ENCODE measurements at places on chromosomes 16 and 17.

DNA sequence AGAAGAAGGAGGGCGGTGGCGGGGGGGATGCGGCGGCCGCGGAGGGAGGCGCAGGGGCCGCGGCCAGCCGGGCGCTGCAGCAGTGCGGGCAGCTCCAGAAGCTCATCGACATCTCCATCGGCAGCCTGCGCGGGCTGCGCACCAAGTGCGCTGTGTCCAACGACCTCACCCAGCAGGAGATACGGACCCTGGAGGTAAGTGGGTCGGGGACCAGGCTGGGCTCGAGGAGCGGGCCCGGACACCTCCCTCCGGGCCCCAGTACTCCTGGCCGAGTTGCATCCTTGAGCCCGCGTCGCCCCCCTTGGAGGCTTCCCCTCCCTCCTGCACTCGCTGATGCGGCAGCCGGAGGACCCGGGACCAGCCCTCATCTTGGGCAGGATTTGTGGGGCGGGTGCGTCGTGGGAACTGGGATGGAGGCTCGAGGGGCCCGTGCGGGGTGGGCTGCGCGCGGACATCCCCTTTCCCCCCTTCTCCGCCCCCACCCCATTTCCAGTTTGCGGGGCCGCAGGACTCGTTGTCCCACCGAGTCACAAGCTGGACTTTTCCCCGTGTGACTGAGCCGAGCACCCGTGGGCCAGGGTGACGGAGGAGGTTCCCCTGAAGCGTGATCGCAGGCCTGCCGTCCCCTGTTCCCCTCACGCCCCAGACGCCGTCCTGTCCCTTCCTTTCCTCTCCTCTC, 572 bp downstream of the KSR1 start:
- no peak for DNase-seq

DNA sequence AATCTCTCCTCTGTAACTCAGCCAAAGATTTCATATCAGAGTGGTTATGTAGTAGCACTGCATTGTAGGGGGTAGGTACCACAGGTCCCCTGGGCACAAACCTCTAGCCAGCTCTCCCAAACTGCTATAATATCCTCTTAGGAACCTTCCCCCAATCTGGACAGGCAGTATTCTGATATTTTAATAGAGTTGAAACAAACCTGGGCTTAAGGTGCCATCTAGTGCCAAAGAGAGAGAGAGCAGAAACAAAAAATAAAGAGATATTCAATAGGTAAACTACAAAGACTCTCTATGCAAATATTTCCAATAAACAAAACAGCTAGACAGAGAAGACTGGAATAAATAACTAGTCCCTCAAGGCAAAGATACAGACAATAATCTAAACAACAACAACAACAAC, 1070.0 kb downstream of the CDH11 start:
- DNase-seq: no peak

DNA sequence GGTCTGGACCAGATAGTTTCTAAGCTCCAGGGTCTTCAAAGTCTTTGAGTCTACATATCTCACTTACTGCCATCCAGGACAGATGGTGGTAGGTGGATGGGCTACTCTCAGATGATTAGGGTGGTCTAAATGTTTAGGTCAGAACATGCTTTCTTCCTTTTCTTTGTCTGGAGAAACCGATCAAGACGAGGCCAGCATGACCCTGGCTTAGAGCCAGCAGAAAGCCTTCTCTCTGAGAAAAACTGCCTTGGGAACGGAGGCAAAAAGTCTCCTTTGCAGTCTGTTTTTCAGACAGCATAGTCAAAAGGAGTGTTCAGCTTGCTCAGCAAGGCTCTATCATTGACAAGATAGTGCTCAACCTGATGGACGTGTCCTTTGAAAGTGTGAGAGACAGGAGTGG, 48.8 kb downstream of the SPACA3 start:
- no peak for DNase-seq

DNA sequence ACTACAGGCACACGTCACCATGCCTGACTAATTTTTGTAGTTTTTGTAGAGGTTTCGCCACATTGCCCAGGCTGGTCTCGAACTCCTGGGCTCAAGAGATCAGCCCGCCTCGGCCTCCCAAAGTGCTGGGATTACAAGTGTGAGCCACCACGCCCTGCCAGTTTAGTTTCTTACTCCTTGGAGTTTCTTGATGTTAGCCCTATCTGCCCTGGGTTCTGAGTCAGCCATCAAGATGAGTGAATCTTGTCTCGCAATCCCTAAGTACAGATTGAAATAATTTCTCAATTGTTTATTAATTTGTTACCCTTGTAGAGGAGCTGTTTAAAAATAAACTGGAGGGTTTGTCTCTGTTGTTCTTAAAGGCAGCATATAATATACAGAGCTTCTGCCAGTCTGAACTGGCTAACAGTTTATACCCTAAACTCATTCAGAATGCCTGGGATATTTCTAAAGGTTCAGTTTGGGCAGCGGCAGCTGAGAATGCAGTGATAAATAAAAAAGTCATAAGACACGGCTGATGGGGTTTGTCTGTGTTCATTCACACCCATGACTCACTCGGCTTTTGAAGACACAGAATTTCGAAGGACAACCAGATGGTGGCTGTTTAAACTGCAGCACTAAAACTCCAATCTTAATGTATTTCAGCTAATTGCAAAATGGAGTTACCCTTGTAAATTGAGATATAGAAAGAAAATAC, 39.6 kb downstream of the GPRC5B start:
- DNase-seq: no peak

- DNase-seq: no peak
These were observed 150.3 kb downstream of the CCDC182 start for GRCh38 chr17:57594767-57595166.

- no peak for DNase-seq
These were observed 154.4 kb downstream of the CLEC16A start for GRCh38 chr16:11098601-11099390.

DNA sequence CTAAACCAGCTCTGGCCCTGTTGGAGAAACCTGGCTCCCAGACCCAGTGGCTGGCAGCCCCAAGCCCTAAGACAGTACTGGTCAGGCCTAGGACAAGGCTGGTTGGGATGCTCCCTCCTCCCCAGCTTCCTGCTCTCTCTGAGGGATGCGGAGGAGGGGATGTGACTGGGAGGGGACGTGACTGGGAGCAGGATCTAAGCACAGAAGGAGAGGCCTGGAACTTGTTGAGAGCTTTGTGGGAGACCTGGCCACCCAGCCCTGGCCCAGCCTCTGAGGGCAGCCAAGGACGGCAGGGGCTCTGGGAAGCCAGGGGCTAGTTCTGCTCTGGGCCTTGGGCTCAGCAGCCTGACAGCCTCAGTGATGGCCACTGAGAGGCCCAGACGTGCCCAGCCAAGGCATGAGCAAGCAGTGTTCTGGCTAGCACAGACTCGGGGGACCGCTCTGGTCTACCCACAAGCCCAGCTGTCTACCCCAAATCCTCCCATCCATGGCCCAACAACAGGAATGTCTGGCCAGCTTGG, 22.8 kb downstream of the ATP6V0D1 start:
- DNase-seq: no peak

DNA sequence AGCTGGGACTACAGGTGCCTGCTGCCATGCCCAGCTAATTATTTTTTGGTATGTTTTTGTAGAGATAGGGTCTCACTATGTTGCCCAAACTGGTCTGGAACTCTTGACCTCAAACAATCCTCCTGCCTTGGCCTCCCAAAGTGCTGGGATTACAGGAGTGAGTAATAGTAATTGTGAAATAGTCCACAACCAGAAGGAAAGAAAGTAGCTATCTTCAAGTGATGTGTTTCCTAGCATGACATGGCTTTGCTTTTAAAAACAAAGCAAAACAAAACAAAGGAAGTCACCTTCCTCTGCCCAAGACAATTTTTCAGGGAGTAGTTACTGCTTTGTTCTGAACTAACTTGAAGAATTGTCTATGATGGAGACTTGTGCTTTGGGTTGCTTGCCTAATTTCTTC, 27.0 kb downstream of the ATP6V0A1 start:
- DNase-seq: no peak

- DNase-seq: no peak
These were observed 84.7 kb downstream of the VAT1L start for GRCh38 chr16:77873066-77873465.

- no peak for DNase-seq
These were observed 588.7 kb downstream of the CDH13 start for GRCh38 chr16:83215406-83216001.

DNA sequence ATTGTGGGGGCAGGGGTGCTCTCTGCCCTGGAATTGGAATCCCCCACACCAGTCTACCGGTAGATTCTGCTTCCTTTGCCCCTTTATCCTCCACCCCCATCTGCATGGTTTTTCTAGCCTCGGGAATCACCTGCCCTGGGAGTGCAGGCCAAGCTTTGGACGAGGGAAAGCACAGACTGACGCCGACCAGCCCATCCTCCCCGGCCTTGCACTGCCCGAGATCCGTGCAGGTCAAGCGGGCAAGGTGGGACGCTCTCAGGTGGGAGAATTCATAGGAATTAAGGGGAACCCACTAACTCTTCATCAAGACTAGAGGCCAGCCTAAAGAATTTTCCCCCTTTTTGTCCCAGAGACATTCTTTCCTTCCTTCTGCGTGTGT, 9.9 kb upstream of the HOXB13 start:
- DNase-seq: no peak

DNA sequence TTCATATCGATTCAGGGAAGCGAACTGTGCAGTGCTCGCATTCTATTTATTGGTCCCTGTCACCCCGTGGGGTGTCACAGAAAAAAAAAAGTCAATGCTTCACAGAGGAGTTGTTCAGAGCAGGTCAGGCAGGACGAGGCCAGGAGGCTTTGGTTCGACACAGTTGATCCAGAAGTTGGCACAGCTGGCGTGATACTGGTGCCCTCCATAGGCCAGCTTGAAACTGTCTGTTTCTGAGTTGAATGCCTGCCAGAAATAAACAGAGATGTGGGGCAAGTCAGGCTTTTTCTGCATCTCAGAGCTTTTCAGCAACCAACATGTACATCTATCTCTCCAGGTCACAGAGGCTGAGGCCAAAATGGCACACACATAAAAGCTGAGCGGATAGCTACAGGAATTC, 29.1 kb downstream of the DUSP14 start:
- DNase-seq: no peak

DNA sequence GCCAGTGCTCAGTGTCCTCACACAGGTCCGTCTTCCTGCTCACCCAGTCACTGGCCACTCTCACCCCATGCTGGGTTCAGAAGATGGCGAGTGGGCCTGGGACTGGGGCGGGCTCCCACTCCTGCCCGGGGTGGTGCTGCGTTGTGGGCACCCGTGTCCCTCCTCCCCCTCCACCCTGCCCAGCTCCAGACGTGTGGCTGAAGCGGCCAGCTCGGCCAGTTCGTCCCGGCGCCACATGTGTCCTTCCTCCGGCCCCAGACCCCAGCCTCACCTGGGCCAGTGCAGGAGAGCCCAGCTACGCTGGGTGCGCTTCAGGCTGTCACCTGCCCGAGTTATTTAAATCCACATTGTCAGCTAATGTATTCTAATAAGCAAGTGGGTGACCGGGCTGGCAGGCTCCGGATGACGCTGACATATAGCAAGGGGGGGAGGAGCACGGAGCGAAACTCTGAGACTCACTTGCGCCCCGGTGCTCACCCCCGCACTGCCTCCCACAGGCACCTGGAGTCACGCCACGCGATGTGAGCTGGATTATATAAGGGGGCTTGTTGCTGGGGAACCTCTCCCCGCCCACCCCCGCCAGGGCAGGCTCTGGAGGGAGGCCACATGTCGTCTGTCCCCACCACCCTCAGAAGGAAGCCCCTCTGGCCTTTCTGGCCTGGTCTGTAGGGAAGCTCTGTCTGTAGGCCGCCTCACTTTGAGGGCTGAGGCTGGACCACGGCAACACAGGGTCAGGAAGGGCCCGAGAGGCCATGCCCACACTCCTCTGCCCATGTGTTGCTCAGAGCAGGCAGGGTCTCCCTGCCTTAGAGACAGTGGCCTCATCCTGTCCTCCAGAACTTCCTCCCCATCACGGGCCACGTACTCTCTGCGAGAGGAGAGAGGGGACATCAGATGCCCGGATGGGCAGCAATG, 7.1 kb upstream of the BAIAP2 start:
- DNase-seq: no peak

- DNase-seq: no peak
These were observed 25.9 kb downstream of the ZFHX3 start for GRCh38 chr16:73021866-73022495.

- DNase-seq: no peak
These were observed at the start of gene CD300H for GRCh38 chr17:74567397-74567796. TSS of gene CD300H (minus strand) at chr17:74567509.

- DNase-seq: no peak
These were observed 8.9 kb upstream of the TMEM220 start for GRCh38 chr17:10738521-10739258.

- DNase-seq: no peak
These were observed 3.6 kb downstream of the COG1 start for GRCh38 chr17:73196500-73196899.

Data from SK-N-MC (cell line).